Activated naive CD8-positive, alpha-beta T cell treated with anti-CD3 and anti-CD28 coated beads, Interleukin-2, amount 10 ng/mL, durations not matched to agents 7 days and 5 days (primary cell): ENCODE measurements at places on chromosomes 12 and 14.

DNA sequence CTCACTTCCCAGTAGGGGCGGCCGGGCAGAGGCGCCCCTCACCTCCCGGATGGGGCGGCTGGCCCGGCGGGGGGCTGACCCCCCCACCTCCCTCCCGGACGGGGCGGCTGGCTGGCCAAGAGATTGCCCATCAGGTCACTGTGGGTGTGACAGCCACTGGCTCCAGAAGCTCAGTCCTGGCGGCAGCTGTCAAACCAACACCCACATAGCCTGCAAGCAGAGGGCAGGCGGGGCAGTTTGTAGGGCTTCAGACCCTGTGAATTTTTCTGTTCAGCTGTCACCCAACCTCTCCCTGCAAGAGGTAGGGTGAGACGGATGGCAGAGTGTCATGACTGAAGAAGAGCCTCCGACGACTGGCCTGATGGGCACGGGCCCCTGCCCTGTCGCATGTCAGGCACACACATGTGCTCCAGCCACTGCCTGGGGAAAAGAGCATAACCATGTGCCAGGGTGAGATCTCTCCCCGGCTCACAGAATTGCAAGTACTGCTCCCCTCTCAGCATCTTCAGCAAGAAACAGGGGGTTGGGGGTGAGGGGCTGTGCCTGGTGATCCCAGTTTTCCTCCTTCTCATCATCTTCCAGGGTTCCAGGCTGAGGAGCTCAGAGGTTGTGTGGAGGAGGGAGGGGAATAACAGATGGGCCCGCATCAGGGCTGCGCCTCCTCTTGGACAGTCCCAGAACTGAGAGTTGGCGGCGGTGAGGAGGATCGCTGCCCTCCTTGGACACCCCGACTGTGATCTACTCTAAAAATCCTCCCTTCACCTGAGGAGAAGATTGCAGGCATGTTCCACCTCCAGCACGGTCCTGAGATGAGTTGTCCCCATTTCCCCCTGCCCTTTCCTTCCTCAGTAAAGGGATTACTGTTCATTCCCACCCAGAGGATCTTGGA lies 11.2 kb upstream of the PRPH start:
- DNase-seq, result peak; percentile 21

DNA sequence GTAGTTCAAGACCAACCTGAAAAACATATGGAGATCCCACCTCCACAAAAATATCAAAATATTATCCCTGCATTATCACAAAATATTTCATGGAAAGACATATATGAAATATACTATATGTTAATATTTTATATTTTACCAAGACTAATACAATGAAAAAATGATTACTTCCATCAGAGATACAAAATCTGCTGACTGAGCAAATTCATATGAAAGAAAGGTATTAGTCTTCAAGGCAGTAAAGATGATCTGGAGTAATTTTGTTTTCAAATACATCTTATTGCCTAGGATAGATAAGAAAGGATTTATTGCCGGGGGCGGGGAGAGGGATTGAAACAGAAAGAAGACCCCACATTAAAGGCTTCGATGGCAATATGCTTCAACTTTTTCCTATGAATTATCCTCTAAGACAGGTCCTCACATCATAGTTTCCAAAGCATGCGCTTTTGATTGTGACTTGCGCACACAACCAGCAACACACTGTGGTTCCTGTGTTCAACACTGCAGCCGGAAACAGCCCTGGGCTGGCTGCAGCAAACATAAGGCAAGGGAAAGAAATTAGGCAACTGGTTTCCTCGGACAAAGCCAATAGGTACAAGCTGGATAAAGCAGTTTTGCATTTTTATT lies 83.2 kb downstream of the SPPL3 start:
- no peak for DNase-seq

DNA sequence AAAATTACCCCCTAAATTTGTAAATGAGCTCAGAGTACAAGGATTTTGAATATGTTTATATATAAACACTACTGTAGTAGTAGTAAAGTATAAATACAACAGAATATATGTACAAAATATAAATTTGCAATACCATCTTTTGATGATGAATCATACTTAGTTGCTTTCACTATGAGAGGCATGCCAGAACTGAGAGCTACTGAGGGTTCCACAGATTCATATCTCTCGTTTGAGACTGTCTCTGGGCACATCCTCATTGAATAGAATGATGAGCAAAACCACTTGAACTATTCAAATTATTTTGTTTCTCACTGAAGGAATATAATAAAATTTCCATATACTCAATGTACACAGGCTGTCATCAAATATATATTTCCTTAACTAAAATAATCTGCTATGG lies 417.6 kb downstream of the NAV3 start:
- no peak for DNase-seq

- DNase-seq, result no peak
These were observed 70.7 kb downstream of the RASSF8 start for GRCh38 chr12:26028953-26029735.

DNA sequence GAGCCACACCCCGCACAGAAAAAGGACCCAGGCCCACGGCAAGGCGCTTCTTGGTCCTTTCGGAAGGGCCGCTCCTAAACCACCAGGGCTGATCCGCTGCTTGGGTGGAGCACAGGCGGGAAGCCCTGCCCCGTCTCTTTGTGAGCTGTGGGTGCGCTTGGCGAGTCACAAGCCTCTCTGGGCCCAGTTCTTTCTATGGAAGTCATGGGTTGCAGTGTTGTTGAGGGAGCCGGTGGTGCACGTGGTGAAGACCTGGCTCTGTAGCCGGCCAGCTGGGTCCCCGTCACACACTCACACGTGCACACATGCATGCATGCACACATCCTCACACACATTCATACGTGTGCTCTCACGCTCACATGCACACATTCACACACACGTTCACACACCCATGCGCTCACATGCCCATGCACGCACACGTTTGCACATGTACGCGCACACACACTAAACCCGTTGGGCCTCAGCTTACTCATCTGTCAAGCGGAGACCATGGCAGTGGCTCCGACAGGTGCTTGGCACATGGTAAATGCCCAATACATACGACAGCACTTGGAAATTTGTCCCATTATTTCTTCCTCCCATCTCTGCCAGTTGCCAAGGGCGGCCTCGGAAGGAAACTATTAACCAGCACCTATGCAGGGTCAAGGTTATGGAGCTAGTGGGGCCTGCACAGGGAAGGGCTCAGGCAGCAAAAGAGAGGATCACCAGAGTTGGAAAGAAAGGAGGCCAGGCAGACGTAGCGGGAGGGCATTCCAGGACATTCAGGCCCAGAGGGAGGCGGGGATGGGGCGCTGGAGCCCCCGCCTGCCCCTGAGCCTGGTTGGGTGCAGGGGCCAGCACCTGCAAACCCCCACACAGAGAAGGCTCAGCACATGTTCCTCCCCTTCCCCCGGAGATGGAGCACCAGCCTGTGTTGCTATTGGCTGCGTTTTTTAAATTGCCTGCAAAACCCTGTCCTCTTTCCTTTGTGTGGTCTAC lies 96.9 kb downstream of the SETD3 start:
- no peak for DNase-seq
